HEK293T (cell line): ENCODE measurements at places on chromosomes 11 and 22.

DNA sequence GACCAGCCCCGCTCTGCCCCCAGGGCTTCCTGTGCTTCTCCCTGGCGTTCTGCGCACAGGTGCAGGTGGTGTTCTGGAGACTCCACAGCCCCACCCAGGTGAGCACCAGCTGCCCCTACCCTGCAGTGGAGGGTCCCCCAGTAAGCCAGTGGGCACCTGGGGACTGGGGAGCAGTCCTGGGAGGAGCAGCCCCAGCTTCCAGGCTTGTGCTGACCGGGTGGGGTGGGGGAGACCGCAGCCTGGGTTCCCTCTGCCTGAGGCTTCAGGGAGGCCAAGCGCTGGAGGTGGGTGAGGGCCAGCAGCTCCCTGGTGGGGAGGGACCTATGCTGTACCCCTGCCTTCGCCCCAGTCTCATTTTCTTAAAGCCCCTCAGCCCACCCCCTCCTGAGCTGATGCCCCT, 6.9 kb downstream of the TSPAN32 start:
- no peak for DNase-seq

DNA sequence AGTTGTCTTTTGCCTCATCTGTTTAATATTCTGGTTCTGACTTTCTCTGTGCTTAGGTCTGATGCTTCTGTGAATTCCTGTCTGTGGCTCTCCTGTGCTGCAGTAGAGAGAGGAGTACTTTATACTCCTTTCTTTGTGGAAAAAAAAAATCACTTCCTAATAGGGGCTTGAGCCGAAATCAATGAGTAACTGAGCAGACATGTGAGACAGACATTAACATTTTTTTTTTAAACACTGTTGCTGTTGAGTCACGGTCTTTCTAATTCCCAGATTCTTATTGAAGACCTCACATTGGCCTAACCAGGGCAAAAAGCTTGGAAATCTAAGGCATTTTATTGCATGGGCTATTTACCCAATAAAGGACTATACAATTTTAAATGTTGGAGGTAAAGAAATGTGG, 86.1 kb downstream of the GRM5 start:
- no peak for DNase-seq

DNA sequence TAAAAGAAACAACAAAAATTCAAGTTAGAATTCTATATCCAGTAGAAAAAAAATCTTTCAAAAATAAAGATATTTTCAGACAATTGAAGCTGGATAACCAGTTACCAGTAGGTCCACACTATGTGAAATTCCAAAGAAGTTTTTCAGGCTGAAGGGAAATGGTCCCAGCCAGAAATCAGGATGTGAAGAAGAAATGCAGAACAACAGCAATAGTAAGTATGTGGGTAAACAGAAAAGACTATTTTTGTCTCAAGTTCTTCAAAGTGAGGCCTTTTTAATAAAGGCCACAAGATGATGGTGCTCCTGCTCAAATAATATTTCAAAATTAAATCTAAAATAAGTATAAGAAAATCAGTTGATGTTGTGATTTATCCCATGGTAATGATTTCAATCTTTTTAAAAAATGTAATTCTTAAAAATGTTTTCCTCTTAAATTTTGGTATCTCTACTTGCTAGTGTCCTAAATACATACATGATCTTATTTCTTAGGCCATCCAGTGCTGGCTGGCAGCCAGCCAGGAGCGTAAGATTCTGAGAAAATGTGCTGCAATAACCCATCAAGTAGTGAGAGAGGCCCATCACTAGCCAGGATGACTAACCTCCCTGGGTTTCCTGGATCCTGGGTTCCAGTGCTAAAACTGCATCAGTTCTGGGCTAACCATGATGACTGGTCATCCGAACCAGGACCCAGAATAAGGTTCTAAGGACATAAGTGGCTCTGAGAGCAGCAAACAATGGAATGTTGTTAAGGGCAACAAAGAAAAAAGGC, 15.6 kb upstream of the UCP3 start:
- no peak for DNase-seq

GRCh38 chr11:99432677-99433076, 411.9 kb downstream of the CNTN5 start:
- no peak for DNase-seq

DNA sequence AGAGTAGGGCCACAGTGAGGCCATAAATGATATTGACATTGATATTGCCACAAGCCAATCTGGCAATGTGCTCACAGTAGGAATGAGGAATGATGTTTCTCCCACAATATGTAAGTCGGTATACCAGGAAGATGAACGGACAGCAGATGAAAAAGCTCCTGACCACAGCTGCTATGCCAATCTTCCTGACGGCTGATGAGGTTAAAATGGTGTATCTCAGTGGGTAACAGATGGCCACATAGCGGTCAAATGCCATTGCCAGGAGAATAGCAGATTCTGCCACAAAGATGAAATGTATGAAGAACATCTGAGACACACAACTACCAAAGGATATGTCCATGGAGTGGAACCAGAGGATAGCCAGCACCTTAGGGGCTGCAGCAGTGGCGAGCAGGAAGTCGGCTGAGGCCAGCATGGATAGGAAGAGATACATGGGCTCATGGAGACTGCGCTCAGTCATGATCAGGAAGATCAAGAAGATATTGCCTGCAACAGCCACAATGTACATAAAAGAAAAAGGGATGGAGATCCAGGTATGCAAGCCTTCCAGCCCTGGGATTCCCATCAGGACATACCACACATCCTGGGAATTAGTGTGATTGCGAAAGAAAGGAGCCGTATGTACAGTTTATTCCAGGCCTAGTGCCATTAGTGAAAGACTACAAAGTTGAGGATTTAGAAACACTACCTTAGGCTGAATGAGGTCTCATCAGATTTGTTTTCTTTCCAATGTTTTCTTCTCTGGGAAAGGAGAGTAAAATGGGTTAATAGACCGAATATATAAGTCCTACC, 22.2 kb downstream of the OR51V1 start:
- no peak for DNase-seq

GRCh38 chr22:50612528-50613221, 12.1 kb downstream of the MAPK8IP2 start:
- DNase-seq = peak; percentile 84

- DNase-seq = no peak
Measured at GRCh38 chr11:125413226-125413625, 82.8 kb downstream of the FEZ1 start.

DNA sequence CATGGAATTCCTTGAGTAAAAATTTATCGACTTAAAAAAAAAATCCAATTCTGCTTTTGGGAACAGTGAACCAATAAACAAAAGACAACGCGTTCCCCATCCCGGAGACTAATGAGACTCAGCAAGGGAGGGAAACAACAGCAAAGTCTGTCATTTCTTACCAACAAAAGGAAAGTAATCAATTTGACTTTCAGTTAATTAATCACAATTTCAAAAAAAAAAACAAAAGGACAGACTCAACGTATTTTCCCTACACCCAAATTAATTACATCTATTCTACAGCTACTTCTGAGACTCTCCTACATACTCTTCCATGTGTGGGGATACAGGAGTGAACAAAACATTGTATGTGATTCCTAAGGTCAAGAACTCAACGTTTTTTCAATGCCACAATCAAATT, 1.9 kb downstream of the RDX start:
- DNase-seq = no peak

GRCh38 chr22:38881464-38881871, 9.5 kb upstream of the CBX6 start:
- DNase-seq = no peak

DNA sequence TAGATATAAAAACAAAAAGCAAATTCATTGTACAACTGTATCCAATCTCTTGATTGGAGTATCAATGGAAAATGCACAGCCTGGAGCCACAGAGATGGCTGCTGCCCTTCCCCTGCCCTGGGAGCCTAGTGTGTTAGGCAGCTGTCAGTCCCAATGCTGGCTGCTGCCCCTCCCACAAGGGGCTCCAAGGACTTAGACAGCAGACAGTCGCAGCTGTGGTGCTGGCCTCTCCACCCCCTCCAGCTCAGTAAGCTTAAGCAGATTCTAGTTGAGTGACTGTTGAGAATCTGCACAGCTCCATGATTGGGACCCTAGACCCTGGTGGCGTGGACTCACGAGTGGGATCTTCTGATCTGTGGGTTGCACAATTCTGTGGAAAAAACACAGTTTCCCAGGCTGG, 1511.2 kb downstream of the FAM181B start:
- DNase-seq = no peak
